Posterior vena cava (tissue), 2 donors: ENCODE measurements at places on chromosomes 12 and 14.
A peak's percentile ranks its signal among the peaks of the same experiment; 100 is the strongest.

DNA sequence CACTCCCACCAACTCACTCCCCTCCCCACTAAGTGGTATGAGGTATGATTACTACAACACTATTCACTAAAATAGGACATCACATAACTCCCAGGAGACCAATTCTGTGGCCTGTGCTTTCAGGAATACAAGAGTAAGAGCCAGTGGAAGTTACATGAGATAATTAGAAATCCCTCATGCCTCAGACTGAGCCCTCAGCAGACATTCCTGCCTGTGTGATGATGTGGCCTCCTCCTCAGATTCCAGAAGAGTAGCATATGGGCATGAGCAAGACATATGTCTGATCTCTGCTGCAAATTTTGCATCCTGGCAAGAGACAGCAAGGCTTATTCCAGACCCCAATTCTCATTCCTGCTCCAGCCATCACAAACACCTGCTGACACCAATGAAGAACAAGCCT lies 46.0 kb upstream of the BMP4 start:
- no peak for DNase-seq

DNA sequence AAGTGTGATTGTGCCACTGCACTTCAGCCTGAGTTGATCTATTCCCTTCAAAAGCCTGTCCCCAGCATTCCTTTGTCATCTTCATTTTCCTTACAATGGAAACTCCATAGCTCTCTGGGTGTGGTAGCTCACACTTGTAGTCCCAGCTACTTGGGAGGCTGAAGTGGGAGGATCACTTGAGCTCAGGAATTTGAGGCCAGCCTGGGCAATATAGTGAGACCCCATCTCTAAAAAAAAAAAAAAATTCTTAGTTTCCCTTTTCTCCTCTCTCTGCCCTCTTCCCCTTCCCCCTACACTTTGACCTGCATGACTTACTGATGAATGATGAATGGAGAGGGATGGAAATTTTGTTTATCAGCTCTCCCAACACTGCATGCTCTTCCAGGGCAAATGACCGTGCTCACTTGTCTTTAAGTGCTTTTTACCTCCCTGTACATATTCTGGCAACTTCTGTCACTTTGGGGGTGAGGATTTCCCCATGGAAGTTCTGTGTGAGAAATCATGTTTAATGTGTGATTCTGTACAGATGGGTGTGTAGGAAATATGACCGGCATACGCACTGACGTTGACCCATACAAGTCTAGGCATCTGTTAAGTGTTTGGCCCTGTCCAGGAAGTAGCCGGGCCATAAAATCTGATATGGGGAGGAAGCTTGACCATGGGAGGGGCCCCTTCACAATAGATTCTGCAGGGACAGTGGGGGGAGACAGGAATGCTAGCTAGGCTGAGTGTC lies 65.4 kb downstream of the ZFP36L1 start:
- no peak for DNase-seq

GRCh38 chr14:91413547-91414474 lies 3.8 kb downstream of the CCDC88C start:
- DNase-seq = no peak

DNA sequence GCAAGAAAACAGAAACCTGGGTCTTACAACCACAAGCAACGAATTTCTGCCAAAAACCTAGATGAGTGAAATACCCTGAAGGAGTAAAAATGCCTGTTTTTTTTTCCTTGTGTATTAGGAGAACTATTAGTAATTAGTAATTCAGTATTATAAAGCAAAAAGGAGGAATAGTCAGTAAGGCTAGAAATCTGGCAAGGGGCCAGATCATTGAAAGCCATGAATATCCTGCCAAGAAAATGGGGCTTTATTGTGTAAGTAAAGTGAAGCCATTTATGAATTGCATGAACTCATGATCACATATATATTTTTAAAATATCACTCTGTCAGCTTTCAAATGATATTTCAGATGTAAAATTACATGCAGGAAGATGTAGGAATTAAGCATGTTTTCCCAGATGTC lies 57.9 kb downstream of the TXNDC16 start:
- no peak for DNase-seq

DNA sequence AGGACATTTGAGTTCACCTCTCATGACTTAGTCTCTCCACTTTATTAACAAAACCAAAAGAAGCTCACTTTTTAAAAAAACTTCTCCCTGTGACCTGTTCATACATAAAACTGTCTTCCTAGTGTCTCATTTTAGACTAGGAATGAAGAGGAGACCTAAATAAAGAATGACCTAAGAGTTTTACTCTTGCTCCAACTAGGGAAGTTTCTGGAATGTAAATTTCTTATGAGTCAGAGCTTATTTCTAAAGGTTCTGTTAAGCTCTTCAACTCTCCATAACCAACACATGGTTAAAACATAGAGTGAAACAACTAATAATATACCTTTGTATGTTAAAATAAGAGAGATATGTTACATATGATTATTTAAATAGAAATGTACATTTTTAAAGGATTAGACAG lies 369.8 kb downstream of the EMP1 start:
- DNase-seq = no peak

GRCh38 chr12:52185400-52185967 lies 6.3 kb downstream of the KRT80 start:
- DNase-seq = no peak

DNA sequence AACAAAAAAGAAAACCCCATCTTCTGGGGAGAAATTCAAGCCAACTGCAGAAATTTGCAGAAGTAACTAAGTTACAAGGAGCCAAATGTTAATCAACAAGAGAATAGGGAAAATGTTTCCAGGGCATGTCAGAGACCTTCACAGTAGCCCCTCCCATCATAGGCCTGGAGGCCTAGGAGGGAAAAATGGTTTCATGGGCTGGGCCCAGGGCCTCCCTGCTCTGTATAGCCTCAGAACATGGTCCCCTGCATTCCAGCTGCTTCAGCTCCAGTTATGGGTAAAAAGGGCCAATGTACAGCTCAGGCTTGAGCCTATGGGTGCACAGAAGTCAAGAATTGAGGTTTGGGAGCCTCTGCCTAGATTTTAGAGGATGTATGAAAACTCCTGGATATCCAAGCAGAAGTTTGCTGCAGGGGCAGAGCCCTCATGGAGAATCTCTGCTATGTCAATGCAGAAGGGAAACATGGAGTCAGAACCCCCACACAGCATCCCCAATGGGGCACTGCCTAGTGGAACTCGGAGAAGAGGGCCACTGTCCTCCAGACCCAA lies 260.9 kb downstream of the DUSP6 start:
- DNase-seq = no peak

- DNase-seq = peak; percentile 32
Observed at GRCh38 chr12:132384916-132385774, 55.8 kb upstream of the GALNT9 start.

DNA sequence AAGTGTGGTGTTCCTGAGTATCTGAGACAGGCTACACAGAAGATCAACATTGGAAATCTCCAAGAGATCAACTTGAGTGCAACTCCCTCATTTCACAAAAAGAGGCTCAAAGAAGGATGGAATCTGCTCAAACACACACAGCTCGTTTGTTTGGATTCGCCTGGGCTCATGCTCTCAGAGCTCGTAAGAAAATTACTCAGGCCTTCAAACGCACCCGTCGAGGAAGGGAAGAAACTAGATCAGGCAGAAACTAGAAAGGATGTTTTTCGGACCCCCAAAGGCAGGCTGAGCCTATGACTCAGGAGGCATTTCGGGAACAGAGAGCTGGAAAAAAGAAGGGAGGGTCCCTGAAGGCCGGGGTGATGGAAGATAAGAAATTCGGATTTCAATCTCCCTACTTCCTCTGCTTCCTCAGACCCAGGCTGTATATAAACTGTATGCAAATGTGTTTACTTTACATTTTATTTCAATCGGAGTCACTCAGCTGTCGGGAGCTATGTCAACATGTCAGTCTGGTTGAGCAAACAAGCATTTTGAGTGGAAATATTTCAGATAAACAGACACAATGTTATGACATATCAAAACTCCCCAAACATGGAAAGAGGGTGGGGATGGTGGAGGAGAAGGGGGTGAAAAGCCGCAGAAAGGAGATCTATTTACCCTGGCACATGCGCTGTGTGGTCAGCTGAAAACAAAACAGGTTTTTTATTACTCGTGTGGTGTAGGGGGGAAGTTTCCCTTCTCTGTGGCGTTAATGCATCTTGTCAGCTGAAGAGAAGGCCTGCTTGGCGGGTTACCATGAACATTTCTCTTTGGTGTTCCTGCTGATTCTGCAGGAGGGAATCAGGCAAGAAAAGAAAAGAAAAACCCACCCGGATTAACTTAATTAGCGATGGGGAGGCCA lies 129.1 kb upstream of the TBX3 start:
- no peak for DNase-seq

GRCh38 chr12:19546611-19547162 lies 107.4 kb downstream of the AEBP2 start:
- DNase-seq = no peak

GRCh38 chr12:10497602-10498001 lies 8.1 kb upstream of the EIF2S3B start:
- no peak for DNase-seq

- peak; percentile 24 for DNase-seq
Observed at GRCh38 chr12:125254236-125254635, 189.0 kb downstream of the AACS start.

GRCh38 chr12:111164833-111165525 lies 203.9 kb downstream of the PHETA1 start:
- DNase-seq = no peak

DNA sequence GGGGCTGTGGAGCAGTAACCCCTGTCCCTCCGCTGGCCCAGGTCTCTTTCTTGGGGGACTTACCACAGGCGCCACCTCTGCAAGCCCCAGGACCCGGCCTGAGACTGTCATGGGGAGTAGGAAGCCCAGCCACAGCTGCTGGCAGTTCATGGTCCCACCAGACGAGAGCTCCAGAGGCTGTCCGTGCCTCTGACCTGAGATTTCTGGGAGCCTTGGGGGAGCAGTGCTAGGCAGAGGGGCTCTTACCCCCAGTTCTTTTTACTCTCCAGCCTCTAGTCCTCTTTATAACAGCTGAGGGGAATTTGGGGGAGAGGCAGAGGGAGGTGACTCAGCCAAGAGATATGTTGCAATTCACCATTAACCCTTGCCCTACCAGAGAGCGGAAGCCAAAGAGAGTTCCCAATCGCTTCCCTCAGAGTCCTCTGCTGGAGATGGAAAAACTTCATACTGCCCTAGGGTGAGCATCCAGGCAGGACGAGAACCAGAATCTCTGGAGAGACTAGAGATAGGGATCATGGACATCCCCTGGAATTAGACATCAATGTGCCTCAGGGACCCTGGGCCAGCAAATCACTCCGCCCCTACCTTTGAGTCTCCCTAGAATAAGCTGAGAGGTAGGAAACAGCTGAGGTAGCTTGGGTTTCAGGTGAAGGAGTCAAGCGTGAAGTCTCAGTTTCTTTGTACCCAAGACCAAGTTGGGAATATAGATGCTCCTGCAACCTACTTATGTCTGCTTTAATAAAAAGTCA lies at the start of gene MMP19:
MMP19 (minus strand) TSS at position 256 of the 749 bp plus-strand sequence; CDS start at position 150, 106 bp downstream.
- no peak for DNase-seq

GRCh38 chr14:50312734-50313054 lies 570 bp downstream of the DMAC2L start:
- DNase-seq = no peak

- peak; percentile 93 for DNase-seq
Observed at GRCh38 chr12:54126696-54127537, 61.9 kb downstream of the SMUG1 start.

DNA sequence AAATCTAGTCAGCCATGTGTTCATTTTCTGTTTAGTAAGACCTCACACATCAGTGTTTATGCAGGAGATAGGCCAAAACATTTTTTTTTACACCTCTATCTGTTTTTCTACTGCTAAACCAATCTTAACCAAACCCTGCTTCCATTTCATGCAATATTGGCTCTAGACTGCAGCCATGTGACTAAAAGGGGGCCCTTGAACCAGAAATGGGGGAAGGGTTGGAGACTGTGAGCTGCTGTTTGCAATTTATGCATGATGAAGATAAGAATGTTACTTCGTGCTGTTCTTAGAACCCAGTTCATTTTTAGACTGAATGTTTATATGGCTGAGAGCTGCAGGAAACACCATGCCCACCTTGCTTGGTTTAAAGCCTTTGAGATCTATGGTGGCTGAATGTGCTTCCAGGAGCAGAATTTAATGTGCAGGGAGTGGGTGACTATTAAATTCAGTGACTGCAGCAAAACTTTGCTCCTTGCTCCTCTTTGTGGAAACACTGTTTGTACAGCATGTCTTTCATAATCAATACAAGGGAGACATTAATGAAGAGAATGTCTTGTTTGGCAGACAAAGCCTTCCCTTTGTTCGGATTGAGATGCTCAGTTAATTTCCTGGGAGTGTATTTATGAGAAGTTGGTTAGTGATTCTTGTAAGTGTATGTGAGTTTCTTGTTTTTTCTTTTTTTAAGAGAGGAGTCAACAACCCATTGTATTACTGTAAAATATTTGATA lies 53.6 kb downstream of the CHST11 start:
- DNase-seq = no peak

GRCh38 chr12:40198601-40199000 lies 26.2 kb upstream of the LRRK2 start:
- DNase-seq = no peak

DNA sequence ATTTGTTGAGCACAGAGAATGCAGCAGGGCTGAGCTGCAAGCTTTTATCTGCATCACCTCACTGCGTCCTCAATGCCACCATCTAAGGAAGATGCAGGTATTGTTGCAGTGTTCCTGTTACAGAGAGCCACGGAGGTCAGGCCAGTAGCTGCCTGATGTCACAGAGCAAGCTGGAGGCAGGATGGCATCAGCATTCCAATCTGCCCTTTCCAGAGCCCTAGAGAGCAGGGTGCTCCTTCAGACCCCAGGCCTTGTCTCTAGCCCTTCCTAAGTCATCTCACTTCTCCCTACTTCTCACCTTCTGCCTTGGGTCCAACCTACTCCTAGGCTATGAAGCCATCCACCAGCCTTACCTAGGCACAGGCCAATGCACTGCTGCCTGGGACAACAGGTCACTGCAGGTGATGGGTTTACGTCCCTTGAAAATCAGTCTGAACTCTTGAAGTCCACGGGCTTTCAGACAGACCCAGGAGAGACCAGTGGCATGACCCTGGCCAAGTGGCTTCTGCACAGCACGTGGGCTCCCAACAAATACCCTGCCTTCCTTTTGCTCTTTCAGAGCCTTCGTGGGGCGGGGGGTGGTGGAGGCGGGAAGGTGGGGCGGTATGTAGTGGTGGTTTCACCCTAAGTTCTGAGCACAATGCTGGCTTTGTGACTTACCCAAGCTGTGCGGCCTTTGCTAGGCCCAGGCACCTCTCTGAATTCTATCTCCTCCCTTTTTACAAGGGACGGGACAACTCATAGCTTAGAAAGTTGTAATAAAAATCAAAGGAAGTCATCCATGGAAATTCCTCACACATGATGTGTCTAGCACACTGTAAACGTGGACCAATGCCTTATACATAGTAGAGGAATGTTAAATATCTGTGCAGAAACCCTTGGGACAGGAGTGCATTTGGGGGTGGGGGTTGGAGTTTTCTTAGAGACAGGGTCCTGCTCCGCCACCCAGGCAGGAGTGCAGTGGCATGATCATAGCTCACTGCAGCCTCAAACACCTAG lies 136.0 kb downstream of the KSR2 start:
- DNase-seq = no peak

GRCh38 chr12:18906395-18906794 lies 168.5 kb downstream of the CAPZA3 start:
- DNase-seq = no peak

GRCh38 chr14:53596853-53597525 lies 359.6 kb downstream of the BMP4 start:
- DNase-seq = no peak
